Inflammatory macrophage (primary cell): ENCODE measurements at places on chromosomes 2 and 18.

GRCh38 chr18:60162388-60162787 lies 210.2 kb downstream of the MC4R start:
- DNase-seq, result no peak

- DNase-seq, result peak; percentile 39
Measured at GRCh38 chr2:122186761-122187222, 431.3 kb downstream of the TSN start.

DNA sequence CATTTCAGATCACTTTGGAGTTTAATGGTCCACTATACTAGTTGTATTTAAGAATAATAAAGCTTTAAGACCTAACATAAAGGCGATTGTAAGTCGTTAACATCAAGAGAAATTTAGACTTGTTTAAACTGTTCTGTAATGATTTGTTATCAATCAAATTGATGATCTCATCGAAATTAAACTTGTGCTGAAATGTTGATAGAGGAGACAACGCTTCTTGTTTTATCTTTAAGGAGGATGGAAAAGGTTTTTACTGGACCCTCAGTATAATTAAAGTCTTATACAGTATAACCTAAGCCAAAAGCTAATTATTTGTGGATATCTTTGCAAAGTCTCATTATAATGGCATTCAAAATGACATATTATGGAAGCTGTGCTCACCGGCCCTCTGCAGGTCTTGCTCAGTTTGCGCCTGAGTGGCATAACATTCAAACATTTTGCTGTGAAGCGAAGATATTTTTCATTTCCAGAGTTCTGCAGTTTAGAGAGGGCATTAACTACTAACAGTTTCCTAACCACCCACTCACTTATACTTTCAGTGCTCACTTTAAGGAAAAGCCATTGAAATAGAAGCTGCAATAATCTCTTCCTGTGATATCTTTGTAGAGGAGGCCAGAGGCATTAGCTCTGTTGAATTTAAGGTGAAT lies 1.4 kb upstream of the SERTAD2 start:
- DNase-seq, result peak; percentile 41

DNA sequence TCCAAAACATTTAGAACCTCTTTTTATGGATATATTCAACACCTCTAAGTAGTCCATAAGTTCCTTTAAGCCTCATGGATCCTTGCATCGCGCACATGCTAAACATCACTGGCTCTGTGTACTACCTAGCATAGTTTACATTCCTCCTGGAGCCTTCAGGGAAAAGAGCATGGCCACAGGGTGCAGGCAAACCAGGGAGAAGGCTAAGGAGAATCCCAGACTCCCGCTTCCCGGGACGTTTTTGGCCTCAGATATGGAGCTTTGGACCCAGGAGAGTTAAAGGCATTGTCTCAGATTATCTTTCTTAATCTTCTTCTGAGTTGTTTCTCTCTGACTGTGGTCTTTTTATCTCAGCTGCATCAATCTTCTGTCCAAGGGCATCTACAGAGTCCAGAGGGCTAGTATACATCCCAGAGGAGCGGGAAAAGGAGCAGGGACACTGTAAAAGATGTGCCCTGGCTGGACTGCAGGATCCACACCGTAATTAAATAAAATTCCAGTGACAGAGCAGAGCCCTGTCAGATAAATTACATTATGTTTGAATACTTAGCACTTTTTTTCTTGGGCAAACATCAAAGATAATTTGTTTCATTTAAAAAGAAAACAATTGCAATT lies 36.9 kb downstream of the RIT2 start:
- DNase-seq, result no peak

GRCh38 chr2:176149481-176149938 lies 1.8 kb upstream of the HOXD4 start:
- DNase-seq, result no peak

DNA sequence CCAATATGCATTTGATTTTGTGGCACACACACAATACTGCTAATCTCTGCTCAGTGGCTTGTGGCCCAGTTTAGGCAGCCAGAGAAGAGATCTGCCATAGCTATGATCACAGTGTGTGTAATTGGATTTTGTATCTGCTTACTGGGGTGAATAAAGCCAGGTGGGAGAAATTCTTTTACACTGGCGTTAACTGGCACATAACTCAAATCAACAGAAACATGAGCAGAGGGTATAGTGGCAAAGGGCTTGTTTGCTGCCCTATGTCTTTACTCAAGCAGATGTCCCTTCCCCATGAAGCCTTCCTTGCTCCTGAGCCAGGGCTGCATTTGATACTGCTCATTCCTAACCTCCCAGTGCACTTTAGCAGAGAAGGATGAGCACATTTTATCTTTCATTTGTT lies 28.5 kb downstream of the STON1 start:
- no peak for DNase-seq

DNA sequence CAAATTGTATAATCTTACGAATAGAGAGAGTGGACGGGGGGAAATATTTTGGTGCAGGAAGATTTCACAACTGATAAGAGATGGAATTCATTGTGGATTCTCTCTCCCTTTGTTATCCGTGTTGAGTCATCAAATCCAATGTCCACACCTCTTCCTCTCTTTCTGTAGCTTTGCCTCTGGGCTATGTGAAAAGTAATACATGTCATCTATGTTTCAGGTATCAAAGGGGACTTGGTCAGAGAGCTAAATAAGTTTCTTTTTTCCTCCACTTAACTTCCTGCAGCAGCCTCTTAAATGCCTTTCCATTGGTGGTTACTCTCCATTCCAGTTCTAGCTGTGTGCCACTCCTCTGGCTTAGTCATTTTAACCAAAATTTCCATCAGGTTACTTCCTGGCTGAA lies 169.3 kb upstream of the NXPH2 start:
- no peak for DNase-seq

DNA sequence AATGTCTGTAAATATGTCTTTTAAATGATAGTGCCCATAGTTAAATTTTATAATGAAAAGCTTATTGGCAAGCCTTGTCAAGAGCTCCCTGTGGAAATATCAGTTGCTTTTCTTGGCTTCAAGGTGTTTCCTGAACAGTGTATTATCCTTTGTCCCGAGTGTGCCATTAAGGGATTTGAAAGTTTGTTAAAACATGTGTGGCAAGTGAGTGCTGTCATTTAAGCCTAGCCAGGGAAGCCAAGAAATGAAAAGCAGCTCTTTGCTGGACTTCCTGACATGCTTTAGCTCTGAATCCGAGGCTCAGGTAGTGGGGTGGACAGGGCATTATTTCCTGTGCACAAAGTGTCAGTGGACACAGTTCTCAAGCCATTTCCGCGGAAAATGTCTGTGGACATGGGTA lies 111.5 kb downstream of the DIS3L2 start:
- DNase-seq, result no peak

GRCh38 chr18:10895976-10896375 lies 253.4 kb downstream of the PIEZO2 start:
- DNase-seq, result no peak

DNA sequence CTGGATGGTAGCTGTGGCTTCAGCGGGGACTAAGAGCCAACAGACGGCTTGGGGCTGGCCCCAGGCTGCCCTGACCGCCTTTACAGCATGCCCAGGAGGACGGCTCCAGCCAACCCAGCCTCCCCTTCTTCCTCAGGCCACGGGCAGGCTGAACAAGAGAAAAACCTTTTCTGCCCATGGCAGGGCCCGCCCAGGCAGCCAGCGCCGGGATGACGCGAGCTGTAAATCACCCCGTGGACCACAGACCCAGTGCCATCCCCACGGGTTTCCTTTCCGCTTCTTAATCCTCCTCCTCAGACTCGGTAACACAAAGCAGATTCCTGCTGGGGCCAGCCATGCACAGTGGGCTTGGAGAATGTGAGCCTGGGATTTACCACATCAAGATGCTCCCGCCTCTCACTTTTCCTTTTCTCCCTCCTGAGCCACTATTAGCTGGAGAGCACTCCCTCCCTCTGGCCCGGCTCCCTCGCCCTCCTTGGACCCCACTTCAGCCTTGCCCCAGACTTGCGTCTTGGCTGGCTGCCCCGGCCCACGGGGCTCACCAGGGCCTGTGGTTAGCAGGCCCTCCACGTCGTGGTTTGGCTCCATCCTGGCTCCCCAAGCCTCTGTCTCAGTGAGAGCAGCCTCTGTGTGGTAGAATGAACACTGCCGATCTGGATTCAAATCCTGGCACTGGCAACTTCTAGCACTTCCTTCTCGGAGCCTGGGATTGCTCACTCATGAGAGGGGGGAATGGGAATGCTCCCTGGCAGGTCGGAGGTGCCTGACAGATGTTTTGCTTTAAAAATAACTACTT lies 31.4 kb downstream of the ATOH8 start:
- no peak for DNase-seq

- no peak for DNase-seq
Measured at GRCh38 chr2:27651056-27651455, 12.4 kb downstream of the SUPT7L start.

DNA sequence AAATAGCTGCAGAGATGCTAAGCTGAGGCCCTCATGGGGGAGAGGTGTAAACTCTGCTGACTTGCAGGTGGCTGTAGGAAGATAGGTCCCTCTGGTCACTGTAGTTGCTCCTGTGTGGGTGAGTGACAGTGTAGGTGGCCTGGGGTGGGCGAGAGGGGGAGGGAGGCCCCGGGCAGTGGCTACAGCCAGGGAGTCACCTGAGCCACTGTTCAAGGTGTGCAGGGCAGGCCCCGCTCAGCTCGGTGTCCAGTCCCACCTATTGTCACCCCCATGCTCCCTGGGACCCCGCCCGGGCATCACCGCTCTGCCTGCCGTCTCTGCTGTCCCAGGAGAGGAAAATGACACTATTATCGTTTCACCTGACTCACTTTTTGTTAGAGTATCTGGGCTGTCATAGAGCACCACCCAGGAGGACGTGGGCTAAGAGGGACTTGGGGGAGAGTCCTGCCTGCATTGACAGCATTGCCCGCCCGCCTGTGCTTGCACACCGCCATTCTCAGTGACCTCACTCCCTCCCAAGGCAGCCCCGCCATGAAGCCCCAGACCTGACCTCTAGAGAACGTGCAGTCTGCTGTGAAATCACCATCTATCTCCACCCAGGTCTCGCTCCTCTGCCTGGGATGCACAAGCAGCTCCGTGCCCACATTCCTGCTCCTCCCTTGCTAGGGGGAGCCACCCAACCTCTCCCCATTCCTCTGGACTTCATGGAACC lies 29.2 kb downstream of the COPS9 start:
- DNase-seq, result no peak

- DNase-seq, result no peak
Measured at GRCh38 chr2:154912215-154912614, 213.7 kb downstream of the KCNJ3 start.

GRCh38 chr18:23857164-23857552 lies 157.4 kb upstream of the TTC39C start:
- no peak for DNase-seq

DNA sequence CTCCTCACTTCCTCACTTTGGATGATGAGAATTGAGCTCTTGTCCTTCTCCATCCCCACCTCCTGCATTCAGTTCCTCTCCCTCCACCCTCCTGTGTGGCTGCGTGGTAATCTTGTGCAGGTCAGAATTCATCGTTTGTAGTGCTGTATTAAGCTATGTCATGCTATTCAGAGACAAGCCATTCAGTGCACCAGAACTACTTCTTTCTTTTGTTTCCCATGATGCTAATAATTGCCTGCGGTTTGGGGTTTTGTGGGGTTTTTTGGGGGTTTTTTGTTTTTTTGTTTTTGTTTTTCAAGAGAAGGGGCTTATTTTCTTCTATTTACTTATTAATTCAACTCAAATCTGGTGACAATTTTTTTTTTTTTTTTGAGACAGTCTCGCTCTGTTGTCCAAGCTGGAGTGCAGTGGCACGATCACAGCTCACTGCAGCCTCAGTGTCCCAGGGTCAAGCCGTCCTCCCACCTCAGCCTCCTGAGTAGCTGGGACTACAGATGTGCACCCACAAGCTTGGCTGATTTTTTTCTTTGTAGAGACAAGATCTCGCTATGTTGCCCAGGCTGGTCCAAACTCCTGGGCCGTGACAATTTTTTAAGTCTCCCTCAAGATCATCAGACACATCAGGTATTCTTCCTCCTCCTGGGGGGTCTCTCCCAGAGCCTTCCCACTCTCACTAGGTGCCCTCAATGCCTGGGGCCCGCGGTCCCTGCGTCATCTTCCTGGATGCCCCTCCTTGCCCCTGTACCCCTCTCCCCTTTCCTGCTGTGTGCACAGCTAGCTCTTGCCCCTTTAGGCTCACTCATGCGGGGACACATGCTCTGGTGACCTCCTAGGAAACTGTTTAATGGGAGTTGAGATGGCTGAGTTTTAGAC lies 37.8 kb downstream of the MAL start:
- DNase-seq, result no peak

DNA sequence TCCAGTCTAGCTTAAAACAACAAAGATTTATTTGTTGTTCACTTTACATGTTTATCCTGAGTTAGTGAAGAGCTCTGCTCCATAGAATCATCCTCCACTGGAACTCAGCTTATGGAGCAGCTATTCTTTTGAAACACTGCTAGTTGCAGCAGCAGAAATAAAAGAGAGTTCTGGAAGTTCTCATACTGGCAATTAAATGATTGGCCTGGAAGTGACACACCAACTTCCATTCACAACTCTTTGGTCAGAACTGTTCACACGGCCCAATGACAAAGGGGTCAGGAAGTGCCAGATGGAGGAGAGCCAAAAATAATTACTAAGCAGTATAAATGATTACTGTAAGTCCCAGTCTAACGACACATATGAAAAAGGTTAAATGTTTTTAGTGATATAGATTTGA lies 39.1 kb downstream of the FBXO11 start:
- peak; percentile 25 for DNase-seq

DNA sequence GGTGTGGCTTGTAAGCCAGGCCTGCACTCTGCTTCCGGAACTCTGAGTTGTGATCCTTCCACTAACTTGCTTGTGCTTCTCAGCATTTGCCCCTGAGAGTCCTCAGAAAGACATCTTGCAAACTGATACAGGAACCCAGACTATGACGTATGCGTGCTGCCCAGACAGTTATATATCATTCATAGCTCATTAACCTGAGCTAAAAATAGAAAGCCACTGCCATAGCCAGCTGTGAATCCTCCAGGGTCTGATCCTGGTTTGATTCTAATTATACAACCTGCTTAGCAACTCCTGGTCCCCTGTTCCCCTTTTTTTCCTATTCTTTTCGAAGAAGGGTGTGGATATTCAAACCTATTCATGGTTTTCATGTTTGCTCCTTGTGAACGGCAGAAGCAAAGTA lies 63.7 kb downstream of the MARCHF4 start:
- DNase-seq, result no peak

DNA sequence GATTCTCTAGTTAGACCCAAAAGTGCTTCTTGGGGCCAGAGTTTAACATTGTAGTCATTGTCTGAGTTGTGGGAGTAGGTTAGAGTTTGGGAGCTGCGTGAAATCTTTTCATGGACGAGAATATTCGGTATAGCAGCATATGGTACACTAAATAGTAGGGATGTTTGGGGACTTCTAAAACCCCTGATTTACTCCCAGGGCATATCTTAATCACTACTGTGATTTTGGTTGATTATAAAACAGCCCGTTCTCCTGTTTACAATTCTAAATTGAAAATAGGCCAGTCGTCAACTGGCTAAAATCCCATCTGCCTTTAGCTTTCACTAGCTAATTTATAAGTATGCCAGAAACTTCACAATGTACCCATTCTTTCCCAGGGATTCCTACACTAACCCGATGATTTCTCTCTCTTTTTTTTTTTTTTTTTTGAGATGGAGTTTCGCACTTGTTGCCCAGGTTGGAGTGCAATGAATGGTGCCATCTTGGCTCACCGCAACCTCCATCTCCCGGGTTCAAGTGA lies 44.3 kb downstream of the MOB4 start:
- DNase-seq, result no peak

- DNase-seq, result no peak
Measured at GRCh38 chr2:219995991-219996765, 368.7 kb downstream of the SLC4A3 start.

GRCh38 chr2:224951723-224952481 lies 90.4 kb downstream of the DOCK10 start:
- DNase-seq, result peak; percentile 77
